Pulmonary artery endothelial cell (primary cell): ENCODE measurements at places on chromosomes 6 and 20.

DNA sequence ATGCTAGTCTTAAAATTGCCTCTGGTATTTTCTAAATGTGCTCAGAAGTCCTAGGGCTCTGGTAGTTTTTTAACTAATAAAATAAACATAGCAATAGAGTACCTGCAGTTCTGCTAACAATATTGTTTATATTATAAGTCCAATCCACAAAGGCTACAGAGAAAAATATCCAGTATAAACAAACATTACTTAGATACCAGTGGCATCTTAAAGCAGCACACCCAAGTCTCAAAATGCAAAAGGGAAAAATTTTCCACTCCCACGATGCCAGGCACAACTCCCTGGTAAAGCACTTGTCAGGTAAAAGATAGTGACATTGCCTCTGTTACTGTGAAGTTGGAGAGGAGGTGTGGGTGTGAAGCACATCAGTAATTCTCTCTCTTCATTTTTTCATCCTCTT lies 123.3 kb downstream of the OGFRL1 start:
- DNase-seq, result no peak

GRCh38 chr6:72216222-72217068 lies 330.1 kb downstream of the RIMS1 start:
- DNase-seq, result no peak

- DNase-seq, result no peak
Measured at GRCh38 chr6:3750317-3751076, 1.0 kb downstream of the PXDC1 start.

DNA sequence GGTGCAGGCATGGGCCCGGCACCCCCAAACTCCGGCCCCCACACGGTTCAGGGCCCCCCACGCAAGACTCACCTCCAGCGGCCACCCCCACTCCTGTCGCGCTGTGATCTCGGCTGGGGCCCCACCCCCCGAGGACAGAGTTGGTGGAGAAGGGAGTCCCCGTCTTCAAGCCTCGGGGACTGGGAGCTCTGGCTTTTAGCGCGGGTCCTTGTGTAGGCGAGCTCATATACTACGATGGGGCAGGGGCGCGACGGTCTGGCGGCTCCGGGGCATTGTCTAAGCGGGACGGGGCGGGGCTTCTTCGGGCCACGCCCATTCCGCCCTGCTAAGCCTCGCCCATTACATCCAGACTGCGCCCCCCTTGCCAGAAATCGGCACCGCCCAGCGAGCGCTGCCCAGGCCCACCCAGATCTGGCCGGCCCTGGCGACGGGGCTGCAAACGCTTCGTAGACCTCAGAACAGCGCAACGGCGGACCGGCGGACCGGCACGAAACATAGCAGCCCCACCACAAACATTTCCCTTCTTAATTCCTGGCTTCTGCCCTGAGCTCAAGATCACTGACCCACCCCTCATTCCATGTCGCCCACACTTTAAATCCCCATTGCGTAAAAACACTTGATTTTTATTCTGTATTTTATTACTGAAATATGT lies 1.0 kb upstream of the DDAH2 start:
- DNase-seq, result peak; percentile 80

- DNase-seq, result no peak
Measured at GRCh38 chr6:17470938-17471327, 77.5 kb downstream of the CAP2 start.

GRCh38 chr6:3031857-3032640 lies 32.4 kb downstream of the NQO2 start:
- DNase-seq, result no peak

DNA sequence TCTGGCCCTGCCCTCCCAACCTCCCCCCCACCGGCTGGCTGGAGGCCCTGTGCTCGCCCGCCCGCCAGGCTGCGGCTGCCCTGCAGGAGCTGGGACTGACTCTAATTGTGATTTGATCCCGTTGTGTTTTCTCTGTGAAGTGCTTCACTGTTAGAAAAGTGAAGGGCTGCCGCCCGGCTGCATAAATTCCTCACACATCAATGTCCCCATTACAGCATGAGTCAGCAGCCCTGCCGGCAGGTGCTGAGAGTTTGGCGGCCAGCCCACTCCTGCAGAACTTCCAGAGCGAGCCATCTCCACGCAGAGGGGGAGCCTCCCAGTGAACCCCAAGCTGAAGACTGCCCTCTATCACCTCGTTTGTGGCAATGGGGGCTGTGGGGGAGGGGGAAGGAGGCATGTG lies 137.9 kb downstream of the DLL1 start:
- no peak for DNase-seq

- no peak for DNase-seq
Measured at GRCh38 chr20:16057651-16058050, 515.6 kb downstream of the KIF16B start.

DNA sequence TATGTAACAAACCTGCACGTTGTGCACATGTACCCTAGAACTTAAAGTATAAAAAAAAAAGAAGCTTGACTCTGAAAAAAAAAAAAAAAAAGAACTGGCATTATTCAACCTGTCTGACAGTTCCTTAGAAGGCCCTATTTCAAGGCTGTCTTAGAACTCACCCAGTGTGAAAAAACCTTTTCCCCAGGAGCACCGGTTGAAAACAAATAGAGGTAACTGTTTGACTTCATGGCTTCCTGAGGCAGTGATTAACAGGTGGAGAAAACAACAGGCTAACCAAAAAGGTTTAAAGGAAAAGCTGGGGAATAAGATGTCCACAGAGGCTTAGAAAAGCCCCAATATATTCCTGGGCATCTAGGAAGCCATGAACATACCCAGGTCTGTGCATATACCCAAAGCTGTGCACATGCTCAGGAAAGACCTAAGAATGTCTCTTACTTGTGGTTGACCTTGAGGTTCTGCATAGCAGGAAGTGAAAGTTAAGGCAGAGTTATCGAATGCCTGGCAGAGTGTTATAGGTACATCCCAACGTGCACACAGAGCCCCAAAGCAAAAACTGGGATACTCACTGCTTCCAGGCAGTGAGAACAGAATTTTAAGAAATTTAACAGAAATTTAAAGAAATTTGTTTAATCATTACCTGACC lies 7.0 kb downstream of the UQCC1 start:
- DNase-seq, result no peak

GRCh38 chr20:63295846-63296245 lies 2.9 kb downstream of the COL20A1 start:
- no peak for DNase-seq

DNA sequence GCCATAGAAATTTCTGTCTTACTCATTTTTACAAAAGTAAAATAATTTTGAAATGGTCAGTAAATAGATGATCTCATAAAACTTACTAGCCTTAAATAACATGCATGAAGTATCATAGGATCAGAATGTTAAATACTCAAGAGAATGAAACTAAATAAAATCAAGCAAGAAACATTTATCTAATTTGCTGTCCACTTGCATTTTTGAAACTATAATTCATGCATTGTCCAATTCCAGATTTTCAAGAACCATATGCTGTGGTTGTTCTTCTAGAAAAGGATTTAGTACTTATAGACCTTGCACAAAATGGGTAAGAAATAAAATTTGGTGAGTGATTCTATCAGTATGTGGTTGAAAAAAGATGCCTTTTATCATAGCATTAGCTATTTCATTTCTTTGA lies 107.0 kb downstream of the STXBP5 start:
- DNase-seq, result no peak

- peak; percentile 51 for DNase-seq
Measured at GRCh38 chr20:62603021-62603906, 39.0 kb upstream of the SLCO4A1 start.

- DNase-seq, result no peak
Measured at GRCh38 chr6:52731719-52732118, 31.6 kb downstream of the GSTA2 start.

DNA sequence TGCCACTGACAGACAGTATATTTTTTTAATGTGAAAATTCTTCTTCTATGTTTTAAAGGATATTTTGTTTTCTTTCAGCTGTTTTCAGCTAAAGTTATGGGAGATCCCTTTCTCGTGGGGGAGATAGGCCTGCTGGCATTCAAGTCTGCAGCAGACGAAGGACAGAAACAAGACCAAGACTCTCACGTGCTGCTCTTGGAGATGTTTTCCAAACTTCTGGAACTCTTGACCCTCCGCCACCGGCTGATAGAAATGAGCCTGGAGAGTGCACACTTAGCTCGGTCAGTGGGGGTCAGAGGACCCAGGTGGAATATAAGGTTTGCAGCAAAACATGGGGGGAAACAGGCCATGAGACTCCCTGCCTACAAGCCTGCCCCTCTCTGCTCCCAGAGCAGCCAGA lies 120.5 kb downstream of the CD164 start:
- DNase-seq, result no peak

GRCh38 chr6:147506704-147507114 lies 1.8 kb upstream of the SAMD5 start:
- DNase-seq, result no peak

DNA sequence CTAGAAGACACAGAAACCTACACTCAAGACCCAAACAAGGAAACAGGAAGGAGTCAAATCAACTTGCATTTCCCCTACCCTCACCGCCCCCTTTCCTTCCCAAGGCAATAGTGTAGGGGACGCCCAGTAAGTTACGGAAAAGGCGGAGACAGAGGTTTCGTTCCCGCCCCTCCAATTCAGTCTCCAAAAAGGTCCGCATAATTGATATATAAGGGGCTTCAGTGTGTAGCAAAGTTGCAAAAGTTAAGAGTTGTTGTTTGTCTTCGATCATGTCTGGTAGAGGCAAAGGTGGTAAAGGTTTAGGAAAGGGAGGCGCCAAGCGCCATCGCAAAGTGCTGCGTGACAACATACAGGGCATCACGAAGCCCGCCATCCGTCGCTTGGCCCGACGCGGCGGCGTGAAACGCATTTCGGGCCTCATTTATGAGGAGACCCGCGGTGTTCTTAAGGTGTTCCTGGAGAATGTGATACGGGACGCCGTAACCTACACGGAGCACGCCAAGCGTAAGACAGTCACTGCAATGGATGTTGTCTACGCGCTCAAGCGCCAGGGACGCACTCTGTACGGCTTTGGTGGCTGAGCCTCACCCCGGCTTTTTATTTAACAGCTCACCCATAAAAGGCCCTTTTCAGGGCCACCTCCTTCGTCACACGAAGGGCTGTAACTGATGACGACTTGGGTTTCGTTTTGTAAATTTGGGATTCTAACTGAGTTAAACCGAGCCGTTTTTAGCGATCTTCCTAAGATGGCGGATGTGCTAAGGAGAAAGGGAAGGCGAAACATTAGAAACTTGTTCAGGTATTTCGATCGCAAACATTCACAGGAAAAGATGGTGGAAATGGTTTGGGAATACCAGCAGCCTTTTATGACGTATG lies 124.6 kb upstream of the BTN3A2 start:
- DNase-seq, result no peak

DNA sequence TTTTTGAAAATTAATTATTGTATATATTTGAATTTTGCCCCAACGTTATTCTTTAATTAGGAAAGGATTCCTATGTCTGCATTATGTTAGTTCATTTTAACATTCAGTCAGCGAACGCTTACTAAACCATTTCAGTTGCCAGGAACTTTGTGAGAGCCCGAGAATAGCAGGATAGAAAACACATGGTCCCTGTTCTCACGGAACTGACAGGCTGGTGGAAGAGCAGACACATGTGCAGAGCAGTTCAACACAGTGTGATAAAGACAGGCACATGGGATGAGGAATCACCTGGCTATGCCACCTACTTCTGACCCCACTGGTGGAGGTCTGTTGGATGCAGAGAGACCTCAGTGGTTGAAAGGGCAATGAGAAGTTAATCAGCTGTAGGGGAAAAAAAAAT lies 367.2 kb downstream of the EPM2A start:
- no peak for DNase-seq

DNA sequence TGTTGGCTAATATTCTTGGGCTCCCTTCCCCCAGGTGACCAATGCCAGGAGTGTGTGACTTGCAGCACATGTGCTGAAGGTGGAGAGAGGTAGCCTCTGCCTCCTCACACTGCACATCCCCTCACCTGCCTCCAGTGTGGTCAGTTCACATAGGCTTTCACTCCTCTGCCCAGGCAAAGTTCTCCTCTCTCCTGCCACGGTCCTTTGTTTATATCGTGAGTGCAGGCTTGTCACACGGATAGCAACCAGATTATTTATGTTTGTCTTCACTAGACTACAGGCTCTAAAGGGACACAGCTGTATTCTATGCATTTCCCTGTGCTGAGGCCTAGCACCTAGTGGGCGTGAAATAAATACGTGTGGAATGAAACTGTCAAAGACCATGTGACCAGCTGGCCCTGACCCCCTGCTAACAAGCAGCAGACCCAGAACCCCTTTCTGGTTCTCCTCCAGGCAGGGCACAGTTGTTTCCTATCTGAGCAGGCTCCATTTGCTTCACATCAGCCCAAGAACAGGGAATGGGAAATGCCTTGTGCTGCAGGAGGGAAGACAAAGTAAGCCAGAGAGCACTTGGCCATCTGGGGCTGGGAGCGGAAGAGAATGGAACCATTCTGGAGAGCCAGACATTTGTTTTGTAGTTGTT lies 42.3 kb downstream of the UNC5CL start:
- peak; percentile 36 for DNase-seq

- DNase-seq, result no peak
Measured at GRCh38 chr20:43857127-43857526, 57.5 kb upstream of the TOX2 start.

GRCh38 chr20:44413575-44414345 lies 58.3 kb downstream of the HNF4A start:
- DNase-seq, result no peak

DNA sequence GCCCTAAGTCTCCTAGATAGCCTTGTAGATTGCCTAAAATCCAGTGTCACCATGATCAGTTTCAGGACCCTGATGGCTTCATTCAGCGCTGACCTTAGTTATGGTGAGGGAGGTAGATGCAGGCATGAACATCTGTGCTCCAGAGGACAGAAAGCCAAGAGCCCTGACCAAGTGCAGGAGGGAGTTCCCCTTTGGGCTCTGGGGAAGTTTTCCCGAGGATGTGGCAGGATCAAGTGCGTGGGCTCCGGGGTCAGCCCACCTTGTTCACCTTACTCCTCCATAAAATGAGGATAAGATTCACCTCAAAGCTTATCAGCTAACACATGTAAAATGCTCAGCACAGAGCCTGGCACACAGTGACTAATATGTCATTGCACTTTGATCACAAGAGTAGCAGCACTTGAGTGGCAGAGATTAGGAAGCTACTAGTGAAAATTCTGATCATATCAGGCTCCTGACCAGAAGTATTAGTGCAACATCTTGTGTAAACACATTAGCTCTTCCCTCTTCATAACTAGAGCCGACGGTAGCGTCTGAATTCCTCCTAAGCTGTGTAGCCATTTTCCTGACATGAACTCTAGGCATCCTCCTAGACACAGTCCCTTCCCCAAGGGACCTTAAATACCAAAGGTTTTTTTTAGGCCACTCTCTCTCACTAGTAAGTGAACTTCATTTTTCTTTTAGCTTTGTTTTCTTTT lies 125.2 kb downstream of the SULF2 start:
- no peak for DNase-seq

- no peak for DNase-seq
Measured at GRCh38 chr6:55964136-55964535, 88.7 kb upstream of the BMP5 start.
